ENCODE measurements at places on chromosomes 7 and 10. TPM values are rescaled to one million over a fixed set of nuclear protein-coding genes. Genes with fewer than 3 reads are reported as not detected.

DNA sequence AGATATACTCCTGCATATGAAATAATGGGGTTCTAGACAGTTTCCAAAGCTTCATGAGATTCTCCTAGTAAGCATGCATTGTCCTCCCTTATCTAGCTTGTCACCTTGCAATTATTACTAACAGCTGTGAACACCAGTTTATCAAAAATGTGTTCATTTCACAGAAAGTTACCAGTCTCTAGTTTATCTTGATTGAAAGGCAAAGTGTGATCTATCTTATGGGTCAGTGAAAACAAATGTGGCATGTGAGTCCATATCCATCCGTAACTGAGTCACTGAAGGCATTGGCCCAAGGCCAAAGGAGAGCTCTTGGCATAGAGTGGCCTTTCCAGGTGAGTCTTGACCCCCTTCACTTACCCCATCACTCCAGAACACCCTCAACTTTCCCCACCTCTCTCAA is 53.2 kb downstream of the GSAP start:
- DNase-seq, result no peak

- no peak for DNase-seq
Observed at GRCh38 chr10:98231417-98231816, 36.6 kb downstream of the LOXL4 start.

GRCh38 chr7:148153616-148154284 is 436.8 kb upstream of the C7orf33 start:
- no peak for DNase-seq

GRCh38 chr7:25894902-25895791 is 256.9 kb upstream of the NFE2L3 start:
- peak; percentile 60 for DNase-seq

GRCh38 chr7:109577265-109577664 is 1007.6 kb downstream of the DNAJB9 start:
- no peak for DNase-seq

DNA sequence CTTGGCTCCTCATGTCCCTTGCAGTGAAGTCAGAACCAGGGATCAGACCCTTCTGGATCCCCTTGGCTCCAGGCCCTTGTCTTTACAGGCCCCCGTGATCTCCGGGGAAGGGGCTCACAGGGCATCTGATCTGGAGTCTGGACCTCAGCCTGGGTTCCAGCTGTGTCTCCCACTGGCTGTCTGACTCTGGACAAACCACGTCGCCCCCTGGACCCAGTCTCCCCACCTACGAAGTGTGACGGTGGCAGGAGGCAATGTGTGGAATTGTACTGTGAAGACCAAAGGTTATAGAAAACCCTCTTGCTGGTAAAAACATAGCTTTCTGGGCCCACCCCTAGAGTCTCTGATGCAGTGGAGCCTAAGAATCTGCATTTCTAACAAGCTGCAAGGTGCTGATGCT is 15.5 kb upstream of the C10orf71 start:
- DNase-seq, result peak; percentile 13

DNA sequence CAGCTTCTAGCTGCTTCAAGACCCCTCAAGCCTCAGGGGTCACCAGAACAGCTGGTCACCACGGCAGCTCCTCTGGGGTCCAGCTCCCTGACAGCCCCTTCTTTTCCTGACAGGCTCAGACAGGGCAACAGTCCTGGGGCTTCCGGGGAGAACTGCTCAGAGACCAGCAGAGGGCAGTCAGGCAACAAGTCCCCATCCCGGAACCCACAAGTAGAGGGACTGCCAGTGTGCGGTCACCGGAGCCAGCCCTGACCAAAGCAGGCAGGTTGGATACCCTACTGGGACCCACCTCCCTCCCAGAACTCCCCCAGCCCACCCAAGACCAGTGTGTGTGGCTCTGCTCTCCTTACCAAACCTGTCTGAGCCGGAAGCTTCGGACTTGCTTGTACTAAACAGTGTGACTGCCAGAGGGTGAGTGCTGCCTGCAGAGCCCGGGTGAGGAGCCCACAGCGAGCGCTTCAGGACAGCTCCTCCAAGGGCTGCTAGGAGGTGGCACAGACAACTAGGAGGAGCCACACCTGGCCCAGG is 40.3 kb downstream of the YKT6 start:
- peak; percentile 69 for DNase-seq

DNA sequence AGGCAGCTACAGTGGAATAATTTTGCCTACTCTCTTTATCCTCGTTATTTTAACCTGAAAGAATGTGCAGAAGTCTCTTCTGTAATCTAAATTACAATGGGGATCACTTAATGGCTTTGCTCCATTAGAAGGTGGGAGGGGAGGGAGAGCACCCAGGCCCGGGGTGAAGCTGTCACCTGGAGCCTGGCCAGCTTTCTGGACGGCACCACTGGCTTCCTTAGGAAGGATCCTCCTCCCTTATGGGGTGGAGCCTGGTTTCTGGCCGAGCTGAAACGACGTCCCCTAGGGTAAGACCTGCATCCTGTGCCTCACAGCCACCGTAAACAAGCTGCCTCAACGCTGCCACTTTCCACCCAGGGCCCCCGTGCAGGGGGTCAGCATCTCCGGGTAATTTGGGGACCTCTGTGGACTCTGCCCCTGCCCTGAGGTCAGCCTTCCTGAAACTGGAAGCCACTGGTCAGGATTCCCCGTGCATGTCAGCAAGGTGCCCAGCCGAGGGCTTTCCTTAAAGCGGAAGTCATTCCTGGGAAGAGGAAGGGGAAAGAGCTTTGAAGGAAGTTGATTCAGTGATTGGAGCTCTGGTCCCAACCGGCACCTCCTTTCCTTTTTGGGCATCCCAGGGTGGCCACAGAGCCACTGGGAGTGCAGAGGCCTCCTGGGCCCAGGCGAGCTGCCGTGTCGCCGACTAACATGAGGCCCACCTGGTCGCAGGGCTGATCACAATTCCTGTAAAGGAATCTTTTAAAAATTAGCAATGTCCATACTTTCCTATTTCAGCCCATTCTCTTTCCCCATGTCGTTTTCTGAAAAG is 569.1 kb downstream of the DNAJB6 start:
- no peak for DNase-seq

The CTNNA3 gene
- 0.30 TPM for total RNA-seq

The C10orf143 gene
- 3.1 TPM for total RNA-seq

The SDK1 gene
- 1.3 TPM for total RNA-seq

The SPDYE1 gene
- not detected for total RNA-seq
